Stimulated activated naive CD8-positive, alpha-beta T cell treated with anti-CD3 and anti-CD28 coated beads, Interleukin-15, amount 100 ng/mL, for 72 hours (primary cell): ENCODE measurements at places on chromosomes 5 and 9.

- DNase-seq: no peak
Observed at GRCh38 chr5:81232464-81233079, 550 bp upstream of the CKMT2 start.

- no peak for DNase-seq
Observed at GRCh38 chr5:157766902-157767301, 23.4 kb downstream of the LSM11 start.

GRCh38 chr9:4792054-4792571 is 631 bp upstream of the RCL1 start:
- no peak for DNase-seq

GRCh38 chr9:71353720-71354119 is 232.3 kb upstream of the TRPM3 start:
- DNase-seq: no peak
